Sigmoid colon (tissue), 7 donors: ENCODE measurements at places on chromosomes 6 and 20. TPM values are rescaled to one million over a fixed set of nuclear protein-coding genes. Genes with fewer than 3 reads are reported as not detected.
A peak's percentile ranks its signal among the peaks of the same experiment; 100 is the strongest.

Gene UBD
- 207 TPM for polyA plus RNA-seq

DNA sequence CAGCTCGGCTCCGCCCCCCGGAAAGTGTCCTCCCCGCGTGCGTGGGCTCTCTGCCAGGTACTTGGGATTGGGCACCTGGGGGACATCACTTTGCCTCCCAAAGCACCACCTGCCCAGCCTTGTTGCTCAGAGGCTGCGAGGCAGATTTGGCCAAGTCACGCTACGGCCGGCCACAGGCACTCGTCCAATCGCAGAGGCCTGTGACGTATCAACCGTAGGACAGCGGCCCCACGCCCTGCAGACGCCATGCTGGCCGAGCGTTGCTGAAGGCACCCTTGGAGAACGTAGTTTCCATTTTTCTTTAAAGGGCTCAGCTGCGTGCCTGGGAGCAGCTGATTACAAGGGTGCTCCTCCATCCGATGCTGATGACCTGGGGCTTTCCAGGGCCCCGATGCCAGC is 3.1 kb downstream of the NTSR1 start:
- peaks cover 27% of the 10 kb centered on the region for H3K27me3 ChIP-seq
- H3K27ac ChIP-seq = no peak overlapping the region
- H3K4me1 ChIP-seq = no peaks in the 10 kb centered on the region
- DNase-seq = peak; percentile 92

Gene TP53TG5
- not detected for polyA plus RNA-seq

DNA sequence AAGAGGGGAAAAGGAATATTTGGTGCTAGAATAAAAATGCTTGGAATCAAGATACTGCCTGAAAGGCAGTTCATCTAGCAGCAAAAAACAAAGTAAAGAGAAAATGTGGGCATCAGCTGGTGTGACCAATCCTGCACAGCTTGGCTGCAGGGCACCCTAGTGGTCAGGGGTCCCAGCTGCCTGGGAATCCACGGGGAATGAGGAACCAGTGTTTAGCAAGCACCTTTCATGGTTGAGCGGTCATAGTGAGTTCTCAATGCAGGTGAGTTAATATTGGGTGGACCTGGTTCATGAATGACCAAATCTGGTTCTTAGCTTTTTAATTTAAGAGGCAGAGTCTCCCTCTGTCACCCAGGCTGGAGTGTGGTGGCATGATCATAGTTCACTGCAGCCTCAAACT is 53.3 kb downstream of the CAP2 start:
- no peak overlapping the region for H3K27ac ChIP-seq
- no peak overlapping the region for H3K4me3 ChIP-seq
- no peak for DNase-seq
- peaks cover 8% of the 10 kb centered on the region for H3K4me1 ChIP-seq
- no peaks in the 10 kb centered on the region for H3K36me3 ChIP-seq

Gene OR10C1
- not detected for polyA plus RNA-seq

- DNase-seq = no peak
- H3K4me3 ChIP-seq = no peak overlapping the region
- H3K27me3 ChIP-seq = no peaks in the 10 kb centered on the region
- H3K4me1 ChIP-seq = peaks cover 19% of the 10 kb centered on the region
- H3K27ac ChIP-seq = no peak overlapping the region
Observed at GRCh38 chr6:106247733-106248132, 77.8 kb downstream of the ATG5 start.

DNA sequence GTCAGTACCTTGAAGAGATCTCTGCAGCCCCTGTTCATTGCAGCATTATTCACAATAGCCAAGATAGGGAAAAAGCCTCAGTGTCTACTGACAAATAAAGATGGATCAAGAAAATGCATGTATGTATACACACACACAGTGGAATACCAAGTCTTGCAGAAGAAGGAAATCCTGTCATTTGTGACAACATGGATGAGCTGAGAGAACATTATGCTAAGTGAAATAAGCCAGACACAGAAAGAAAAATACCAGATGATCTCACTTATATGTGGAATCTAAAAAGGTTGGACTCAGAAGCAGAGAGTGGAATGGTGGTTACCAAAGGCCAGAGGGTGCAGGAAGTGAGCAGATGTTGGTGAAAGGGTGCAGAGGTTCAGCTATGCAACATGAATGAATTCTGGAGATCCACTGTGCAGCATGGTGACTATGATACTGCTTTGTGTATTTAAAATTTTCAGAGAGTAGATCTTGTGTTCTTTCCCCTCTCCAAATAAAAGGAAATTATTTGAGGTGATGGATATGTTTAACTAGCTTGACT is 11.0 kb upstream of the SLC22A1 start:
- no peaks in the 10 kb centered on the region for H3K4me1 ChIP-seq
- H3K36me3 ChIP-seq = peaks cover 13% of the 10 kb centered on the region
- no peak overlapping the region for H3K4me3 ChIP-seq
- no peak for DNase-seq
- H3K27ac ChIP-seq = no peak overlapping the region
- no peaks in the 10 kb centered on the region for H3K27me3 ChIP-seq

Gene SEC63
- polyA plus RNA-seq = 25.6 TPM
